Thoracic aorta (tissue), 2 donors: ENCODE measurements at places on chromosomes 5 and 9. TPM values are rescaled to one million over a fixed set of nuclear protein-coding genes. Genes with fewer than 3 reads are reported as not detected.

Gene RGP1
- total RNA-seq = 24.5 TPM

Gene NEUROG1
- not detected for total RNA-seq

Gene ST6GALNAC4
- total RNA-seq = 61.2 TPM

Gene TMEM215
- not detected for total RNA-seq

Gene IL9
- total RNA-seq = not detected

Gene CREB3
- total RNA-seq = 62.4 TPM
